ENCODE measurements at places on chromosomes 4 and X. TPM values are rescaled to one million over a fixed set of nuclear protein-coding genes. Genes with fewer than 3 reads are reported as not detected.

DNA sequence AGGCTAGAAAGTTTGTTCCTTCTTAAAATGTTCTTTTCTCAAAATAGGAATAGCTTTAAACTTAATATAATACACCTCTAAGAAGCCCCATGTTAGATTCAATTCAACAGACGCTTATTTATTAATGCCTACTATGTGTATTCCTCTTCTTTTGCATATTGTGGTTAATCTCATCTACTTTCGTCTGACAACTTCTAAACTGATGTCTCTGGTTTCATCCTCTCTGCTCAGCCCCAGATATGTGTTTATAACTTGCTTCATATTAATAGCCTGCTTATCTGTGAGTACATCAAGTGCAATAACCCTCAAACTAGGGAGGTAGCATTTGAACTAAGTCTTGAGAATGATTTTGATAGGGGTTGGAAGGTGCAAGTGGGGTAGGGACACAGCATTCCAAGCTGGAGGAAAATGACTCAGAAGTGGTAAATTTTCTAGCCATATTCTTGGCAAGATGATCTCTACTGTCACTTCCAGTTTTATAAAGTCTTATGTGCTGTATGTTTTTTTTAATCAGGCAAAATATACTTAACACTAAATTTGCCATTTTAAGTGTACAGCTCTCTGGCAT, 37.0 kb downstream of the STK26 start:
- no peak for DNase-seq

Gene IL21
- total RNA-seq, result not detected

GRCh38 chr4:7719354-7720174, 220.1 kb downstream of the AFAP1 start:
- DNase-seq, result peak; percentile 73

- DNase-seq, result no peak
Measured at GRCh38 chrX:39903343-39903742, 194.4 kb downstream of the BCOR start.

Gene CXCL1
- 1.3 TPM for total RNA-seq

Gene IRS4
- total RNA-seq, result not detected

DNA sequence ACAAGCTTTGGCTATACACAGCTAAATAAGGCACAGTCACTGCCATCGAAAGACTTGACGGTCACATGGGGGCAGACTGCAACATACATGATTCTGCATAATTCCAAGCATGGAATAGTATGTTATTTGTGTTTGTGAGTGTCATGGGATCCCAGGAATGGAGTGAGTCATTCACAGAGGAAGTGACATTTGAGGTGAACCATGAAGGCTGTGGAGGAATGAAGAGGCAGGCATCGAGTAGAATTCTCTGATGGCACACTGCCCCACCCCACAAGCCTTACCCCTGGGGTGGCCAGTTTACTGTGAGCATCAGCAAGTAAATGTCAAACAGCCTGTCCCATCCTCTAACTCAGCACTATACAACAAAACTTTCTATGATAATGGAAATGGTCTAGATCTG, 619.7 kb downstream of the MID1IP1 start:
- no peak for DNase-seq

DNA sequence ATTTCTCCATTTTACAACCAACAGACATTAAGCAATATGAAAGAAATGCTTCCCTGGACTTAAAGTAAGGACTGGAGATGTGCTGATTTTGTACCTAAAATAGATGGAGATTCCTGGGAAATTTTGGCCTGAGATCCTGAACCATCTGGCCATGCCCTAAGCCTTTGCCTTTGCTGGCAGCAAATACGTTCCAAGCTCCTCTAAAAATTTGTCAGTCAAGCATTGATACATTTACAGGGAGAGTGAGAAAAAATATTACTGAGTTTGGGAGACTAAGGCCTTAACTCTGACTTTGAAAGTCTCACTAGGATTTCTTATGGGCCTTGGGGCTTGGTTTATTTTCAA, 63.9 kb downstream of the FHDC1 start:
- DNase-seq, result no peak

Gene TLR1
- 4.3 TPM for total RNA-seq

- peak; percentile 17 for DNase-seq
Measured at GRCh38 chr4:8039290-8039689, 99.6 kb upstream of the AFAP1 start.

DNA sequence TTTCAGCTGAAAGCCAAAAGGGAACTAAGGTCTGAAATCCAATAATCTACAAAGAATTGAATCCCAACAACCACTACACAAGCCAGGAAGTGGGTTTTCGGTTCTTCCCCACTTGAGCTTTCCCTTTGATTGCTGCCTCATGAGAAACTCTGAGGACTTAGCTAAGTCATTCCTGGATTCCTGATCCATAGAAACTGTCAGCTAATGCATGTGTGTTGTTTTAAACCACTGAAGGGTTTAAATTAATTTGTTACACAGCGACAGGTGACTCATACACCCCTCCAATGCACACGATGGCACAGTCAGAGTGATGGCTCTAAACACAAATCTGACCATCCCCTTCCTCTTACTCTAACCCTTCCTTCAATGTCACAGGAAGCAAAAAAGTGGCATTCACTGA, 282.9 kb downstream of the RAB28 start:
- no peak for DNase-seq

DNA sequence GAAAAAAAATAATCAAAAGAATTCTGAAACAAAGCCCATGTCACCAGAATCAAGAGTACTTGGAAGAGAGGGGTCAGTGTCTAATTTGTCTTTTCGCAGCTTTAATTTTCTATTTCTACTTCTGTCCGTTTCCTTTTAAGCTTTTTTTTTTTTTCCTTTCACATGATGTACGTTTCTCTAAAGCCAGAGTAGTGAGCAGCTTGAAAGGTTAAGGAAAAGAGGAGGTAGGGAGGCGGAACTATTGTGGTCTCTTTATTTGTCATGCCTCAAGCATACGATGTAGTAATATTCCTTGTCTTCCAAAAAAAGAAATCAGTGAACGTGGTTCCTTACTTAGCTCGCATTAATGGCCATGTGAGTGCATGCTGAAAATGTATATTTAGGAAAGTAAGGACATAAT, 311.5 kb downstream of the TENM3 start:
- DNase-seq, result no peak

DNA sequence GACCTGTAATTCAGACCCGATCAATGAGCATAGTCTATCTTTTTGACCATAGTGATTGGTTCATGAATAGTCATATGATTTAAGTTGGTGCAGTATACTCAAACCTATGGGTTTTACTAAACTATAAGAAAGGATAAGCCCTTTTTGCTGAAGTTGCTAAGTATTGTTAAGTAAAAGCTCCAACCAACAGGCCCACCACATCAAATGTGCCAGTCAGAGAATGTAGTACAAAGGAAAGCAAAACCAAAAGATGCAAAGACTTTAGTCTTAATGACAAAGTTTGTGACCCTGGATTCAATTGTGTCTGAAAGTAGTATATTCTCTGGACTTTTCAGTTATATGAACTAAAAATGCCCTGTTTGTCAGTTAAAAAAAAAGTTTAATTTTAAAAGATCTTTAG, 208.1 kb upstream of the TET2 start:
- DNase-seq, result no peak

DNA sequence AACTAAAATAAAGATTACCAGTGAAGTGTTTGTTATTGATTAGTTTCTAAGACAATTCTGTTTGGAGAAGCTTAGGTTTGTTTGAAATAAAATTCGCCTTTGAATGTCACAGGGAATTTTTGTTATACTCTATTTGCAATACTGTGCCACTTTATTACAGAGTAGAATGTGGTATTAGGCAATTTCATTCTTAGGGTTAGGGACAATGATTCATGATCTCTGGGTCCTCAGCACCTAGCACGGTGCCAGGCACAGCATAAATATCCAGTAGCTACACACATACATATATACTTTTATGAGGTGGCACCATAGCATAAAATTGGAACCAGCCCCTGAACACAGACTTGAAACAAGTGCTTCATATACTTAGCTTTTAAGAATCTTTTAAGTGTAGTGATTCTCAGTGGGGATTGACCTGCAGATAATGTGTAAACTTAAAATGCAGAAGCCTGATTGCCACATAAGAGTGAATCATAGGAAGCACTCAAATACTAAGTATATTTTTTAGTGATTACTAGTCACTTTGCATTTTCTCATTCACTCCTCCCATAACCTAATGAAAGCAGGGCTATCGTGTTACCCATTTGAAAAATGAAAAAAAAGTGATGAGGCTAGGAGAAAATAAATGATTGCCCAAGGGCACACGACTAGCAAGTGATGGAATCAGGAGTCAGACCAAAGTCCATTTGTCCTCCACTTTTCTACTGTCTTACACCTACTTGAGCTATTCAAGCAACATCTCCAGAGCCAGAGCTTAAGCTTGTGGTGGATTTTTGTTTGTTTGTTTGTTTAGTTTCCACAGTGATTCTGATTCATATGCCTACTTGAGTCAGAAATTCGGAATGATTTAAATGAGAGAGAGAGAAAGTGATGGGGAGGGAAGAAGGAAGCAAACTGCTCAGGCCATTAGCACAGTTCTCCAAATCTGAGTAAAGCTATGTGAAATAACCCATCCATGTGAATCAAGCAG, 366.0 kb upstream of the FGF13 start:
- no peak for DNase-seq

DNA sequence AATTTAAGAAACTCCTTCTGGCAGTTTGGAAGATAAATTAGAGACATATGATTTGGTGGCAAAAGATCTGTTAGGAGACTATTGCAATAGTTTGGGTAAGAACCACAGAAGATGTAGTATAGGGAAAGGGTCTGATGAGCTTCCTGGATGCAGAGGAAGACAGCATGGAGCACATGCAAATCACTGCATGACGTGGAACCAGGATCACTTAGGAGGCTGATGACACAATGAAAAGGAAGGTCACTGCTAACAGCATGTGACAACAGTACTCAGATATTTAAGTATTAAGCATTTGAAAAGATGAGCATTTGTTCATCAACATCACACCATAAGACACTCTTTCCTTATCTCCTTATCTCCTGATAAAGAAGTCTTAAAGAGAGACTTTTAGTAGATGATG, 167.8 kb upstream of the LDB2 start:
- no peak for DNase-seq

DNA sequence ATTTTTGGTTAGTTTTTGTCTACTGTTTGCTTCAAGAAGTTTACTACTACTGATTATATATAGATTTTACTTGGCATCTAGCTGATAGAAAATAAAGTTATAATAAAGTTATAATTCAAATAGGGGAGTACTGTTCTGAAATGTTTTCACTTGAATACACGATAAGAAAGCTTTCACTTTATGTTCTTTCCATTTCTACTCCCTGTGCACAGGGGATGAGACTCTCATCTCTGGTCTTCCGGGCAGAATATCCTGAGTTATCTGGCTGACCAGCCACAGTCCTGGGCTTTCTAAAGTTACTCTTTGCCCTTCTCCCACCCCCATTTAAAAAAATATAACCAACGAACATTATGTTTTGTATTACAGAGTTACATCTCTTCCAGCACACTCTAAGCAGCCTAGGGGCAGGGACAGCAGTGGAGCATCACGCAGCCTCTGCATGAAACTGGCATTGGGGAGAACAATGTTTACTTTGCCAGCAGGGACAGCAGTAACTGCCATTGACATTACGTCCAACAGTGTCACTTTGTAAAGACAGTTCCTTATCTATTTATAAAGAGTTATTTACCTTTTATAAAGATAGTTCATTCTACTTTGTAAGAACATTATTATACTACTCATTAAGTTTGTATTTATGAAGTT, 64.3 kb downstream of the METTL14 start:
- no peak for DNase-seq

DNA sequence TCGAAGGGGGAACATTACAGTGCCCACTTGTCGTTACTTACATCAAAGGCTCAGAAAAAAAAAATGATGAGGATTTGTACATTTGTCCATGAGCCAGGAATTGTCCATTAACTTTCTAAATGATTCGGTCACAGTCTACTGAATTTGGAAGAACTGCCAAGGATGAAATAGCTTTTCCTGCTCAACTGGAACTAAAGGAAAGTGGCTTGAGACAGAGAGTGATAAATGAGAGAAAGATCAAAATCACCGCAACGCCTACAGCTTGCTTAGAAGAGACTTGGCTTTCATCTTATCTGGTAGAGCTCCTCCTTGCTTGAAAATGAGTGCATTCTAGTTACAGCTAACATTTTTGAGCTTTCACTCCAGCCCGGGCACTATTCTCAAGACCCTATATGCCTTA, 55.5 kb upstream of the ADGRG2 start:
- no peak for DNase-seq

- DNase-seq, result no peak
Measured at GRCh38 chr4:132827522-132827921, 321.6 kb upstream of the PCDH10 start.

Gene ALAS2
- total RNA-seq, result 0.68 TPM

- DNase-seq, result peak; percentile 74
Measured at GRCh38 chr4:183905593-183906488, 734 bp downstream of the STOX2 start.

DNA sequence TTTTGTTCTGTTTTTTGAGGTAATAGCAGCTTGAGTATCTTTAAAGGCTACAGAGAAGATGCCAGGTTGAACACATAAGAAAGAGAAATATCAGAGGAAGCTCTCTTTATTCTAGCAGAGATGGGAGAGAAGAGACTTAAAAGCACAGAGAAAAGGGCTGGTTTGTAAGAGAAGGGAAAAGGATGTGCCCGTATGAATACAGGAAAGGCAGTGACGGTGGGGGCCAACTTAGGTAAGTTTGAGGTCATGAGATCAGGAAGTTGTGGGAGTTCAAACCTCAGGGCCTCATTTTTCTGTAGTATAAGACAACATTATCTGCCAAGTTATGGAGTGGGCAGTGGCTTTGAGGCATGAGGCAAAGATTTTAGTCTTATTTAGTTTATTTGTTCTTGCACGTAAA, 121.3 kb upstream of the S100G start:
- no peak for DNase-seq

Gene QRFPR
- 0.89 TPM for total RNA-seq

Gene SPANXN3
- total RNA-seq, result not detected

- DNase-seq, result no peak
Measured at GRCh38 chrX:63740382-63740781, 44.6 kb downstream of the ARHGEF9 start.

- DNase-seq, result no peak
Measured at GRCh38 chrX:78650906-78651437, 8.2 kb downstream of the RTL3 start.

GRCh38 chrX:130772105-130772775, 130.8 kb downstream of the ENOX2 start:
- DNase-seq, result no peak

GRCh38 chr4:8395504-8396296, 44.8 kb downstream of the ACOX3 start:
- no peak for DNase-seq

Gene ERAS
- not detected for total RNA-seq
